ENCODE measurements at places on chromosomes 4 and X.

GRCh38 chrX:28586981-28587551, at the start of gene IL1RAPL1:
IL1RAPL1 (plus strand) TSS chrX:28587446.
- no peak for DNase-seq

DNA sequence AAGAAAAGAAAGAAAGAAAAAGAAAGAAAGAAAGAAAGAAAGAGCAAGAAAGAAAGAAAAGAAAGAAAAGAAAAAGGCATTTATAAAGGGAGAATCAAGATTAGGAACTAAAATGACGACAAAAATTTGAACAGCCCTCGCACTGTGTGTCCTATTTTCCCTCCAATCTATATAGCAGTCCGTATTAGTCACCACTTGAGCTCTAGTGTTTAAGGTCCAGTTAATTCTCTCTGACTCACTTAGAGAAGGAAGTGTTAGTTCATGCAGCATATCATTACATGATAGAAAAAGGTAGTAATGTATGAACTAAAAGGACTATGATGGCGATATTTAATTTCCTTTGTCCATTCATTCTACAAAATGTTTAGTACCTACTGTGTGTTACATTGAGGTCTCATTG, 122.7 kb downstream of the CBLL2 start:
- DNase-seq = no peak

- DNase-seq = no peak
Measured at GRCh38 chr4:154132406-154132805, 343.5 kb upstream of the SFRP2 start.

DNA sequence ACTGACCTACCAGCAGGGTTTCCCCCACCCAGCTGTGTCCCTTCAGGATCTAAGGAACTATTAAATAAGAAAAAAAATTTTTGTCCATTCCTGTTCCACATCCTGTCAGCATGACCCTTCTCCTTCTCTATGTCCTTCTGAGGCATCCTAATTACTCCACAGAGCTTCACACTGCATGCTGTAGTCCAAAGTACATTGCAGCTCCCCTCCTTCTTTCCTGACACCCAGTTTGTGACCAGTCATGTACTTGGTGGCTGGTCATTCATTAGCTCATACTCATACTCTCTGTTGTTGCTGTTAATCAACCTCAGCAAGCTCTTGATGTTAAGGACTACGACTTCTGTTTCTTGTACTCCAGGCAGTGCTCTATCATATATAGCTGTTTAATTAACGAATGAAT, 2.4 kb upstream of the EGF start:
- DNase-seq = no peak

GRCh38 chr4:167088115-167088514, 146.2 kb downstream of the SPOCK3 start:
- DNase-seq = no peak

GRCh38 chrX:147960722-147961121, 20.4 kb upstream of the FMR1NB start:
- no peak for DNase-seq

DNA sequence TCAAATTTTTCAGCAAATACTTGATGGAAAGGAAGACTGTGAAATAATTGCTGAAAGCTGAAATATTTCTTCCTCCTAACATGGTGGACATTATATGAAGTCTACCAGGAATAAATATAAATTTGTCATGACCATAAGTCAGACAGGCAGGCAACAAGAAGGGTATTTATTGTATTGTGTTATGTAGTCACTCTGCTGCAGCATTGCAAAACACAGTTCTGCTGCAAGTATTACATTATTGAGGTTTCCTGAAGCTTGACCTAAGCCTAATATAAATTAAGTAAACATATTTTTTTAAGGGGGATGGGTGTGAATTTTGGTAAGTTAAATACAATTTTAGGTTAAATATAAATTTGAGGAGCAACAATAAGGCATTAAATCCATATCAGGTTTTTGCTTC, 60.2 kb upstream of the MAOA start:
- DNase-seq = no peak

DNA sequence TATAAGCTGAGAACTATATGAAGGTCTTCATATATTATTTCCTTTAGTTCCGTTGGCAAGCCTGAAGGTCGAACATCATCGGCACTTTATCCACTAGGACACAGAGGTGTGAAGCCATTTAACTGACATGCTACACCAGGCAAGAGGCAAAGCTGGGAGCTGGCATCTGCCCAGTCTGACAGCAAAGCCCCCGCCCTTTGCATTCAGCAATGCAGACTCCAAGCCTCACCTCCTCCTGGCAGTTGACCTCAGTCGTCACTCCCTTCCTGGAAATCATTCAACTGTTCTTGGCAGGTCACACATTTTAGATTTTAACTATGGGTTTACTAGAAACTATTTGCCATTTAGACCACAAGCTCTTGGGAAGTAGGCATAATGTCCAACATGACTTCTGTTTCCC, 135.8 kb upstream of the FRG1 start:
- DNase-seq = no peak

DNA sequence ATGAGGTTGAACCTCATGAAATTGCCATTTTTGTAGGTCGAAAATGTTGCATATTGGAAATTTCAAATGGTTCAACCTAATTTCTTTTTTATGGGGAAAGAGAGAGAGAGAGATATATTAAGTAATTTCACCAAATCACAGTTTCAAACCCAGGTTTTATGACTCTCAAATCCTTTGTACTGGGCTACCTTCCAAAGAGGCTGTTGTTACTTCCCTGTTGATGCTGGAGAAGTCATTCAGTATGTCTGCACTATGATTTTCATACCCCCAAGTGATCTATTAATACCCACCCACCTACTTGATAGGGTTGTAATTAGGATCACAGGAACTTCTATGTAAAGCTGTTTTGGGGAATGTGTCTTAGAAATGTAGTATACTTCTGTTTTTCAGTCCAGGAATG, 109.9 kb downstream of the ZNF330 start:
- no peak for DNase-seq

Data from stimulated activated CD8-positive, alpha-beta memory T cell treated with anti-CD3 and anti-CD28 coated beads, Interleukin-7, amount 100 ng/mL, for 1 hour (primary cell).